ENCODE measurements at places on chromosomes 1 and 21. TPM values are rescaled to one million over a fixed set of nuclear protein-coding genes. Genes with fewer than 3 reads are reported as not detected.
A peak's percentile ranks its signal among the peaks of the same experiment; 100 is the strongest.

The ELAPOR1 gene
- total RNA-seq: 220 TPM

The CDC20 gene
- 5.8 TPM for total RNA-seq

The TMEM61 gene
- 8.3 TPM for total RNA-seq

The BSND gene
- under 0.01 TPM for total RNA-seq

The FYB2 gene
- not detected for total RNA-seq

The RBM11 gene
- total RNA-seq: 5.6 TPM

- H3K27ac ChIP-seq: peak overlapping the region; percentile 99
- H3K27me3 ChIP-seq: no peaks in the 10 kb centered on the region
- H3K4me3 ChIP-seq: peak overlapping the region; percentile 97
- no peaks in the 10 kb centered on the region for H3K36me3 ChIP-seq
These were observed 872 bp upstream of the PPP2R5A start for GRCh38 chr1:212284332-212284743.

- H3K36me3 ChIP-seq: no peaks in the 10 kb centered on the region
- peak overlapping the region; percentile 95 for H3K4me3 ChIP-seq
These were observed 2.3 kb downstream of the SPEN start for GRCh38 chr1:15849775-15850324.

DNA sequence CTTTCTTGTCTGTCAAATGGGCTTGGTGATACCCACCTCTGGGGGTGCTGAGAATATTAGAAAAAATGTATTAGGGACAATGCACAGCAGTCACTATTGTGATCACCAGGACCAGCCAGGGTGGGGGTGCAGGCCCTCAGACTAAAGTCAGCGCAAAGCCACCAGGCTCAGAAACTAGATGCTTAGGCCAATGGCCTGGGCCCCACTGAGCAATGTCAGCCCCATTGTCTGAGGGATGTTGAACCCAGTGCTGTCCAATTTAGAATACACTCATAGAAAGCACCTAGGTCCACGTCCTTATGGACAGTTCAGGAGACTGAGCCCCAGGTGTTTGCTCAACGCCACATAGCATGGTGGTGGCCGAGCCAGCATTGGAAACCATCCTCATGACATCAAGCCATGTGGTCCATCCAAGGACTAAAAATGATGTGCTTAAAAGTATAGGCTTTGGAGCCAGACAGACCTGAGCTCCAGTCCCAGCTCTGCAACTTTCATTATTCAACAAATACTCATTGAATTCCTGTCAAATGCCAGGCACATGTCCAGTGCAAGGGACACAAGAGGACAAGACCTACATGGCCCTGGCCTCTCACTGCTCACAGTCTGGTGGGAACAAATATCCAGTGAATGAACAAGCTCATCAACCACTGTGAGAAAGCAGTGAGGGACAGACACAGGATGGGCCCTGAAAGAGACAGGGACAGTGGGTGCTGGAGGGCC lies 273.8 kb downstream of the MATN1 start:
- no peaks in the 10 kb centered on the region for H3K36me3 ChIP-seq
- no peaks in the 10 kb centered on the region for H3K4me1 ChIP-seq
- DNase-seq: no peak
- no peaks in the 10 kb centered on the region for H3K27me3 ChIP-seq
- H3K27ac ChIP-seq: no peak overlapping the region

- no peaks in the 10 kb centered on the region for H3K36me3 ChIP-seq
- no peak overlapping the region for H3K4me3 ChIP-seq
- H3K4me1 ChIP-seq: no peaks in the 10 kb centered on the region
- DNase-seq: no peak
- H3K27ac ChIP-seq: no peak overlapping the region
These were observed 39.4 kb downstream of the GRIK3 start for GRCh38 chr1:36994868-36995267.

DNA sequence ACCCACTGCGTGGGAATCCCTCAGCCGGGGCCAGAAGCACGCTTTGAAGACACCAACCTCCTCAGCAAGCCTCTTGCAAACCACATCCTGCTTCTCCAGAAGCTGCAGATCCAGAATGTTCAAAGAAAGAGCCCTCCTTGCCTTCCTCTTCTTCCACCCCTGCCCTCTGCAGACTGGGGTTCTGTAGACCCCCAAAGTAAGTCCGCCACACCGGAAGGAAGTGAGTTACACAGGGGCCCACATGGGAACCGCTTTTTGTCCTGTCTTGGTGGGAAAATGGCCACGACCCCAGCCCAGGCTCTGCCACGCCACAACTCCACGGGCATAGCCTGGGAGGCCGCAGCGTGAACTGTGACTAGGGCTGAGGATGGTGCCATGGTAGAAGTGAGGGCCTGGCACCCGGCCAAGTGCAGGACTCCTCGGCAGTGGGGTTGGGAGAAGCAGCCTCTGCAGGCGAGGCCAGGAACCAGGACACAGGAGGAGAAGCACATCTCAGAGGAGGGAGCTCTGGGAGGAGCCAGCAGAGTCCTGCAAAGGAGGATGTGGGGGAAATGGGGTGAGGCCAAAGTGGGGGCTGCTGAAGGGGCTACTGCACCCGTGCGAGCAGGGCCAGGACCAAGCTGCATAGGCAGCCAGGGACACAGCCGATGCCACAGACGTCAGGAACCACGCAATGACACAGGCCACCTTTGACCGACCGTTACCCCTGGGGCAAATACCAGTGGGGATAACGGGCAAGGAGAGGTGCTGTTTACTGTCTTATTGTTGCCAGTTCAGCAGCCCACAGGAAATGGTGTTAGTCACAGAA lies 30.9 kb downstream of the PDE9A start:
- no peaks in the 10 kb centered on the region for H3K27me3 ChIP-seq
- H3K4me1 ChIP-seq: peaks cover 5% of the 10 kb centered on the region
- no peak for DNase-seq
- H3K4me3 ChIP-seq: no peak overlapping the region

- no peaks in the 10 kb centered on the region for H3K27me3 ChIP-seq
- peak overlapping the region; percentile 91 for H3K4me3 ChIP-seq
- DNase-seq: no peak
- no peaks in the 10 kb centered on the region for H3K36me3 ChIP-seq
- peak overlapping the region; percentile 96 for H3K27ac ChIP-seq
- H3K4me1 ChIP-seq: no peaks in the 10 kb centered on the region
These were observed 1.4 kb downstream of the PTBP2 start for GRCh38 chr1:96722958-96723357.

DNA sequence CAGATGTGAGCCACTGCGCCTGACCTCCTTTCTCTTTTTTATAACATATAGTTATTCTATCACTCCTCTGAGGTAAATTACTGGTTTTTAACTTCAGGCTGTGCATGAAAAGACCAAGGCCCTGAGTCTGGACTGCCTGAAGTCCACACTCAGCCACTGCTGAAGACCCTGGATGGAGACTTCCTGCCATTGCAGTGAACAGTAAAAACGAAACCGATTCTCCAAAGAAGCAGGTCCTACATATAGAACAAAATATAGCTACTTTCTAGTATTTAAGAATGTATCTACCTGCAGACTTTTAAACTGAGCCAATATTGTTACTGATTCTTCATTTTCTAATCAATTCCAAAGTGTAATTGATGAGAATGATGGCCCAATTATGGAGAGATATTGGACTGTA lies 232.8 kb downstream of the CHRM3 start:
- H3K36me3 ChIP-seq: no peaks in the 10 kb centered on the region
- H3K4me3 ChIP-seq: no peak overlapping the region
- no peaks in the 10 kb centered on the region for H3K4me1 ChIP-seq
- no peaks in the 10 kb centered on the region for H3K27me3 ChIP-seq

- no peak overlapping the region for H3K27ac ChIP-seq
- H3K27me3 ChIP-seq: no peaks in the 10 kb centered on the region
- no peak overlapping the region for H3K4me3 ChIP-seq
These were observed 338.2 kb upstream of the B3GALT2 start for GRCh38 chr1:193524616-193525015.

DNA sequence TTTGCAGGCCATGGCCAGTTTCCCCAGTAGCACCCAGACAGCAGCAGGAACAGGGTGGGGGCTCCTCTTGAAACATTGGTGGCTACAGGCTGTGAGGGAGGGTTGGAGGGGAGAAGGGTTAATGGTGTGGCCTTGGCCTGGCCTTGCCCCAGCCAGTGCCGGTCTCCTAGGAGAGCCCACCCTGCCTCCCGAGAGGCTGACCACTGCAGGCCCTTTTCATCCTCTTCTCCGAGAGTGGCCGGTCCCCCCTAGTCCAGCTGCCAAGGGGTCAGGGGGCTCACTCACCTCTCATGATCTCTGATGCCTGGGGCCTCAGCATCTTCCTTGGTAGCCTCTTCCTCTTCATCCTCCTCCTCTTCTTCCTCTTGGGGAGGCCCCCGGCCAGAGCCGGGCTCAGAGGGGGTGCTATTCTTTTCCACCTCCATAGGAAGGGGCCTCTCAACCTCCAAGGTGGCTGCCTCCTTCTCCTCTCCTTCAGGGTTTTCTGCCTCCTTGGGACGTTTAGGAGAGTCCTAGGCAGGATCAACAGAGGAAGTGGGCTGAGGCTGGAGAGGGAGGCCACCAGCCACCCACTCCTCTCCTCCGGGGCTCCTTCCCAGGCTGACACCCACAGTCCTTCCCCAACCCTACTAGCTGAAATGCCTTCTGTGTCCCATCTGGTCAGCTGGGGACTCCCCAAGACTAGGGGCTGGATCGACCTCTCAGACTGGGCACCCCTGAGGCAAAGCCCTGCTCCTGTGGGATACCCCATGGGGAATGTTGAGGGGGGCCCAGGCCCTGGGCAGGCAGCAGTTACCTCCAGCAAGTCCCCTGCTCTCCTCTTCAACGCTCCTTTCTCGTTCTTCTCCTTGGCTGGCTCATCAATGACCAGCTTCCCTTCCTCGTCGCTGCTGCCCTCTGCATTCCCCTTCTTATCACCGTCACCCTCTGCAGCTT lies 2.7 kb upstream of the MRPL24 start:
- H3K4me1 ChIP-seq: peaks cover 22% of the 10 kb centered on the region
- no peak overlapping the region for H3K4me3 ChIP-seq
- no peaks in the 10 kb centered on the region for H3K36me3 ChIP-seq
- H3K27ac ChIP-seq: peak overlapping the region; percentile 100

GRCh38 chr1:242199776-242200458 lies 201.0 kb upstream of the MAP1LC3C start:
- DNase-seq: no peak
- no peak overlapping the region for H3K4me3 ChIP-seq
- no peaks in the 10 kb centered on the region for H3K4me1 ChIP-seq

GRCh38 chr1:66243548-66244130 lies 290.3 kb upstream of the SGIP1 start:
- DNase-seq: no peak
- no peaks in the 10 kb centered on the region for H3K36me3 ChIP-seq
- peaks cover 3% of the 10 kb centered on the region for H3K4me1 ChIP-seq
- H3K27me3 ChIP-seq: no peaks in the 10 kb centered on the region
- H3K27ac ChIP-seq: no peak overlapping the region
- H3K4me3 ChIP-seq: no peak overlapping the region

DNA sequence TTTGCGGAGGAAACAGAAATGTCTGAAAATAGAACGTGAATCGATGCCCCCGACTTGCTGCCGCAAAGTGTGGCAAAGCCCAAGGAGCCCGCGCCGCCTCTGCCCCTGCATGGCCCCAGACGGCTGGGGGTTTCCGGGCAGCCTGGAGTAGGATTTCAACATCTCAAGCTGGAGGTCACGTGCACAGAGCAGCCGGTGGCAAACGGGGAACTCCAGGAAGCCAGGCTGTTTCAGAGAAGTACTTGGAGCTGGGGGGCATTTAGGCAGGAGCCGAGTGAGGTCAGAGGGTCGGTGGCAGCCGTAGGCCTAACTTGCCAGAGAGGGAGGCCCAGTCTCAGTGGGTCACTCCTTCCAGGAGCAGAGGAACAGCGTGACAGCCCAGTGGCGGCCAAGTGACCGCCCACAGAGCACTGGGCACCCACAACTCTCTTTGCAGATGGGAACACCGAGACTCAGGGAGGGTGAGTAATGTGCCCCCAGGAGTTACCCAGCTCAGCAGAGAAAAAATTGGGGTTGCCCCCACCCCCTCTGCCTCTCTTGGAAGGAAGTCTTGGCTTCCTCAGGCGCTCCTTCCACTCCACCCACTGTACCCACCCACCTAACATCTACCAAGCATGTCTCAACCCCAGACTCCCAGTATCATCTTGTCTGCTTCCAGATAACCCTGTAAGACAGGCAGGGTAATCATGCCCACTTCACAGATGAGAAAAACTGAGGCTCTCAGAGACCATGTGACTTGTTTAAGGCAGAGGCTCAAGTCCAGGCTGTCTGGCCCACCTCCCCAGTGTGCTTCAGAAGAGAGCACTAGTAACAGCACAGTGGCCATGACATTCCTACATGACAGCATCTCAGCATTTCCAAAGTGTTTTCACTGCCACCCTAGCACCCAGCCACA lies 179.4 kb downstream of the HIVEP3 start:
- H3K4me1 ChIP-seq: peaks cover 4% of the 10 kb centered on the region
- peak overlapping the region; percentile 79 for H3K27ac ChIP-seq
- no peaks in the 10 kb centered on the region for H3K36me3 ChIP-seq
- DNase-seq: peak; percentile 86
- H3K27me3 ChIP-seq: no peaks in the 10 kb centered on the region

DNA sequence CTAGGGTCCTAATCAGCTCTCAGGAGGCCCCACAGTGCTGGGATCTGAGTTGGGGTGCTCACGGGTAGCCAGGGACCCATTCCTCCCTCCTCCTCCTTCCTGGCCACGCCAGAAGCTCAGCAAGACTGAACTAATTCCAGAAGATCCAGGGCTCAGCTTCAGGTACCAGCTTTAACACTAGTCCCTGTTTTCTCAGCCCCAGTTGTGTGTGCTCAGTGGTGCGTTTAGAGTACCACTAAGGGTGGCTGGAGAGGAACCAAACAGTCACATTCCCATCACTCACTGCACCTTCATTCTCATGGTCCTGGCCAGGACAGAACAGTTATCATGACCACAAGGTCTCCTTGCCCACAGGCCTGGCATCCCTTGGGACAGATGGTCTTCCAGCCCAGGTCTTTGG lies 20.8 kb downstream of the PKP1 start:
- no peaks in the 10 kb centered on the region for H3K36me3 ChIP-seq
- H3K4me3 ChIP-seq: no peak overlapping the region
- no peak overlapping the region for H3K27ac ChIP-seq
- peaks cover 28% of the 10 kb centered on the region for H3K4me1 ChIP-seq

DNA sequence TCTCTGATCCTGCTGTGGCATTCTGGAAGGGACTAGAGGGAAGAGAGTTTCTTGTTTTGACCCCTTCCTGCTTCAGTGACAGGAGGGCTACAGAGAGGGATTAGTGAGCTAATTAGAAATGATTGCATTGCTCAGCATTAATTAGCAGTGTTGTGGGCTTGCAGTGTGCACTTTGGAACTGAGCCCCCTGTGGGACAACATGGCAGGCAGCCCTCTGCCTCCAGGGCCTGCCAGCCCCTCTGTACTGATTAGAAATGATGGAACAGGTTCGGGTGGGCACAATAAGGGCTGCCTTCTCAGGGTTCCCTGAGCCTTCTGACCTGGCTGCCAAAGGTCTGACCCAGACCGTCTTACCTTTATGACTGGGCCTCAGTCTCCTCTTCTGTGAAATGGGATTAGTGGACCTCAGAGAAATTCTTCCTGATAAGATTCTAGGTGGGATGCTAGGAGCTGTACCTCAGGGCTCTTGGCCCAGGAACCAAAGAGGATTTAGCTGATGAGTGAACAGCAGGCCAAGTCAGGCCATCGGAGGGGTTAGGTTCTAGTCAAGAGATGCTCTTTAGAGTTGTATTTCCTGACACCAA lies 39.6 kb downstream of the TMEM53 start:
- H3K4me3 ChIP-seq: no peak overlapping the region
- H3K27ac ChIP-seq: no peak overlapping the region
- DNase-seq: no peak
- peaks cover 16% of the 10 kb centered on the region for H3K36me3 ChIP-seq
- H3K4me1 ChIP-seq: peaks cover 14% of the 10 kb centered on the region

All from breast epithelium (tissue), 4 donors.